ENCODE measurements at places on chromosomes 1 and 21.

- no peak for DNase-seq
Observed at GRCh38 chr1:110291241-110292030, 47.7 kb upstream of the RBM15 start.

GRCh38 chr1:147243228-147243685 is 773 bp downstream of the CHD1L start:
- DNase-seq: peak; percentile 15

DNA sequence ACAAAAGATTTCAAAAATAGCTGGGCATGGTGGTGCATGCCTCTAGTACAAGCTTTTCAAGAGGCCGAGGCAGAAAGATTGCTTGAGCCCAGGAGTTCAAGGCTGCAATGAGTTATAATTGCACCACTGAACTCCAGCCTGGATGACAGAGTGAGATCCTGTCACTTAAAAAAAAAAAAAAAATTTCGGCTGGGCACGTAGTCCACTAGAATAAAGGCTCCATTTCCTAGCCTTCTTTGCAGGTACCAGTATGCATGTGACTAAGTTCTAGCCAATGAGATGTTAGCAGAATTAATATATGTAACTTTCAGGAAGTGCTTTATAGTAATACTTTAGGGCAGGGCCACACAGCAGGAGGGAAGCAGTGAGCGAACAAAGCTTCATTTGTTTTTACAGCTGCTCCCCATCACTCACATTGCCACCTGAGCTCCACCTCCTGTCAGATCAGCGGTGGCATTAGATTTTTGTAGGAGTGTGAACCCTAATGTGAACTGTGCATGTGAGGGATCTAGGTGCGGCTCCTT is 28.8 kb upstream of the SYDE2 start:
- DNase-seq: peak; percentile 23

- no peak for DNase-seq
Observed at GRCh38 chr1:89881415-89882058, 60.7 kb downstream of the LRRC8D start.

- DNase-seq: no peak
Observed at GRCh38 chr1:157114183-157115121, 14.8 kb upstream of the ETV3L start.

DNA sequence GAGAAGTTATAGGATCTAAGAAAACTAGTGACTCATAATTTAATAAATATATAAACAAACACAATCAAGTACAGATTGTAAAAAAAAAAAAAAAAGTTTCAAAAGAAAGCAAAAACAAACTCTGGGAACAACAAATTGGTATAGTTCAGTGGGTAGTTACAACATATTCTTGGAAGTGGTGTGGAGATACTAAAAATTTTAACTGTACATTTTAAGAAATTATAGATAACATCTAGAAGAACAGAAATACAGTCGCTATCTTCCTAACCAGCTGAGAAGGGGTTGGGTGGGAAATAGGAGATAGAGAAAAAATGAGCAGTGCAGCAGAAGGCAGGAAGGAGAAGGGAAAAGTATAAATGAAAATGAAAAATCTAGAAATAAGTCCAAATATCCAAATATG is 70.5 kb downstream of the LRRC8C start:
- no peak for DNase-seq

GRCh38 chr21:28754862-28755261 is 237.8 kb downstream of the LTN1 start:
- no peak for DNase-seq

DNA sequence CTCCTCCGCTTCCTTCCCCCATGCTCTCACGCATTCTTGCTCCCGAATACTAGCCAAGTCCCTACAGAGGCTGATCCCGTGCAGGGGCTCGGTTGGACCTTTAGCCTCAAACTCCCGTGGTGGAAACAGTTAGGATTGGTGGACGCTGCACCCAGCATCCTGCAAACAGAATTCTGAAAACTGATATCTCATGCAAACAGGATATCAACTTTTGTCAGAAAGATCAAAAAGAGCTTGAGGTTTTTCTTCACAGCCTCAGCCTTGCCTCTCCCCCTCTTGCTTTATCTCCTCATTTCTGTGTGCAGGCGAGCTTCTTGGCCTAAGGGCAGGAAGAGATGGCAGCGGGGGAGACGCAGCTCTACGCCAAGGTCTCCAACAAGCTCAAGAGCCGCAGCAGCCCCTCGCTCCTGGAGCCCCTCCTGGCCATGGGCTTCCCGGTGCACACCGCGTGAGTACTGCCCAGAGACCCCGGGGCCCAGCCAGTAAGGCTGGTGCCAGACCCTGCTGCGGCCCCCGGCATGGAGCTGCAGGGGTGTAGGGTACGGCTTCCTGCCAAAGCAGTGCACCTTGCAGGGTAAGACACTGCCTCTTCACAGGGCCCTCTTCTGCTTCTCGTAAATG is at the start of gene UBASH3A:
Gene UBASH3A, plus strand, starts transcription at position 292 of the 621 bp plus-strand sequence. Its CDS starts 44 bp downstream, at position 336.
- DNase-seq: no peak

GRCh38 chr1:25572708-25573590 is 29.5 kb downstream of the LDLRAP1 start:
- DNase-seq: no peak
